ENCODE measurements at places on chromosomes 13 and 19.

DNA sequence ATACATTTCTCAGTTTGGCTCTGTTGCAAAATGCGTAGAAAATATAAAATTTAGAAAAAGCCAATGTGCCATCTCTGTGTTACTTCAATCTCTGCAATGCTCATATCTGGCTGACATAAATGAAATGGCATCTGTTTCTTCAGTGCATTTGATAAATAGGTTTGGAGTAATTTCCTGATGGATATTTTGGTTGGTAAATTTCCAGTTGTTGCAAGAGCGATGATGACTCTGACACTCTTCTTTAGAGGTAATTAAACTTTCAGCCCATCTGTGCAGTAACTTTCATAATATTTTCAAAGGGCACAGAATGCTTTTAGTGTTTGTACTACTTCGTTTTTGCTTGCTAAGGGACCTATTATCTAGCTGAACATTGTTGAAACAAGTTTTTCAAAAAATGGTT, 1286.4 kb downstream of the PCDH9 start:
- DNase-seq = no peak

- peak; percentile 88 for DNase-seq
Observed at GRCh38 chr19:37468961-37469777, at the start of gene ZNF570. TSS of gene ZNF570 (plus strand) at chr19:37469356. CDS start at chr19:37470355, 999 bp downstream.

DNA sequence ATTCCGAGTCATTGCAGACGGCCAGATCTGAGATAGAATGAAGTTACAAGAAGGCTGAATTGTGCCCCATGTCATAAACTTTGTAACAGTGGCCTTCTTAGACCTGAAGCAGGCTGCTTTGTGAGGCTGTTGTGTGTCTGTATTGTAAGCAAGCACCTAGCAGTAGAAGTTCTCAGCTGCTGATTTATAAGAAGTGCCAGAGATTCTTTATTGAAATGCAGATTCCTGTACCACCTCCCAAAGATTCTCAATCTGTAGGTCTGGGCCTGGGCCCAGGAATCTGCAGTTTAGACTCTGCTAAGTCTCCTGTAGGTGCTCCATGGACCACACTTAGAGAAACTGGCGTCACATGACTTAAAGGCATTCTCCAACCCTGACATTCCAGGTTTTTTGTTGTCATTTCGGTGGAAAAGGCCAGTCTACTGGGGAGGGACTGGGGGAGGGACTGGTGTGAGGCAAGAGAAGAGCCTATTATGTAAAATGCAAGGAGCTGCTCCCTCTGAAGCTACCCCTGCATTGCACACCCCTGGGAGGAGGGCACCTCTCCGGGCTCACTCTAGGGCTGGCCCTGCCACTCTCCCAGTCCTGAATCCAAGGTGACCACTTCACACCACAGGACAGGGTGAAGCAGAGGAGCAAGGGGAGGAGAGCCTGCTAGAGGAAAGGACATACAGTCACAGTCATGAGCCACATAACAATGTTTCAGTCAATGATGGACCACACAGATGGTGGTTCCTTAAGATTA, 769 bp upstream of the TMEM272 start:
- no peak for DNase-seq

- DNase-seq = no peak
Observed at GRCh38 chr19:30076751-30077670, 135.0 kb downstream of the URI1 start.

DNA sequence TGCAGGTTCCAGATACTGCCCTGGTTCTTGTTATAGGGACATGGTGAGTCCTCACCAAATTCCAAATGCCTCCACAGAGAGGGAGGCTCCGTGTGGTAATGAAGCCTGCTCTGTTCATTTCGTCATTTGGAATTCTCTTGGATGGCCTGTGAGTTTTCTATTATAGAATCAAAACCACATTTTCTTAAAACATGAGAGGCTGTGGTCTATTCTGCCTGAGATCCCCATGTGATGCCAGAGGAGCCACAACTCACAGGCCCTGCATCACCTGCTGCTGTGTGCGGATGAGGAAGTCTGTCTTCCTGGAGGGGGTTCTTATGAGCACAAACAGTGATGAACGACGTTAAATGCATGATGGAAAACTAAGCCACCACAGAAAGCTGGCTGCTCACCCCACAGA, 264.4 kb downstream of the UQCRFS1 start:
- no peak for DNase-seq

- DNase-seq = no peak
Observed at GRCh38 chr13:44224450-44225149, 149.0 kb upstream of the SERP2 start.

- no peak for DNase-seq
Observed at GRCh38 chr13:25432691-25433090, 60.9 kb downstream of the ATP8A2 start.

DNA sequence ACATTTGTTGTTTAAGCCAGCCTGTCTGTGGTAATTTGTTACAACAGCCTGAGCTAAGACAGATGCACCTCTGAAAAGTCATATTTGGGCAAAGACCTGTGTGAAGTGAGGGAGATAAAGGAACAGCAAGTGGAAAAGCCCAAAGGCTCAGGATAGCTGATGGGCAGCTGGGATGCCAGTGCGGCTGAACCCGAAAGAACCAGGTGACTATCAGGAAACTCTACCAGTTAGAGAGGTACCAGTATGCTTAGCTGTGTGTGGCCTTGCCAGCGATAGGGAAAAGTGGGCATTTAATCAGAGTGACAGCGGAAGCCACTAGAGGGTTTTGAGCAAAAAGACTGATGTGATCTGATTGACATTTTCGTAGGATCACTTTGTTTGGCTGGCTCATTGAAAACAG, 764.8 kb upstream of the GPC6 start:
- DNase-seq = no peak

GRCh38 chr19:3249408-3249807, 24.9 kb downstream of the CELF5 start:
- no peak for DNase-seq

- DNase-seq = peak; percentile 68
Observed at GRCh38 chr13:108915634-108916512, 286.5 kb downstream of the MYO16 start.

GRCh38 chr19:43562698-43563241, 12.6 kb downstream of the XRCC1 start:
- peak; percentile 70 for DNase-seq

- peak; percentile 66 for DNase-seq
Observed at GRCh38 chr19:45798995-45799517, 6.4 kb upstream of the DMWD start.

DNA sequence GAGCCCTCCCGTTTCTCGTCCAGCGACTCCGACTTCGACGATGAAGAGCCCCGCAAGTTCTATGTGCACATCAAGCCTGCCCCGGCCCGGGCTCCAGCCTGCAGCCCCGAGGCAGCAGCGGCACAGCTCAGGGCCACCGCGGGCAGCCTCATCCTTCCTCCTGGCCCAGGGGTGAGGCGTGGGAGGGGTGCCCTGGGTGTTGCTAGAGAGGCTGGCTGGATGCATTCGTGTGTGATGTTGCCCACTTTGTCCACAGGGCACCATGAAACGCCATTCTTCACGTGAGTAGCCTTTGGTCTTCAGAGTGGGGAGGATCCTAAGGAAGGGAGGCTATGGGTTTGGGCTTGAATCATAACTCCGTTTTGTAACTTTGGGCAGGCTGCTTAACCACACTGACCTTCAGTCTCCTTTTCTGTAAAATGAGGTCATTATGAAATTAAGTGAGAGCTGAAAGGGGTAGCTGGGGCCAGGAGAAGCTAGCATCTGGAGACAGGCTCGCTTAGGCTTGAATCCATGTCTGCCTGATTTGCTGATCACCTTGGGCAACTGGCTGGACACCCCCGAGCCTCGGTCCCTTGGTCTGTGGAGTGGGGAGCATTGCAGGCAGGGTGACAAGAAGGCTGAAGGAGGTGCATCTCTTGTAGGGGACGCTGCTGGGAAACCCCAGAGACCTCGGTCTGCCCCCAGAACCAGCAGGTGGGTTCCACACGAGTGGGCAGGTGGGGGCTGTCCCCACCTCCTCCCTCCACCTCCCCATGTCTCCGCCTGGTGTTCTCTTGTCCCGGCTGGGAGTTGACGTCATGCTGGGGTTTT, 18.7 kb upstream of the B3GNT3 start:
- no peak for DNase-seq

DNA sequence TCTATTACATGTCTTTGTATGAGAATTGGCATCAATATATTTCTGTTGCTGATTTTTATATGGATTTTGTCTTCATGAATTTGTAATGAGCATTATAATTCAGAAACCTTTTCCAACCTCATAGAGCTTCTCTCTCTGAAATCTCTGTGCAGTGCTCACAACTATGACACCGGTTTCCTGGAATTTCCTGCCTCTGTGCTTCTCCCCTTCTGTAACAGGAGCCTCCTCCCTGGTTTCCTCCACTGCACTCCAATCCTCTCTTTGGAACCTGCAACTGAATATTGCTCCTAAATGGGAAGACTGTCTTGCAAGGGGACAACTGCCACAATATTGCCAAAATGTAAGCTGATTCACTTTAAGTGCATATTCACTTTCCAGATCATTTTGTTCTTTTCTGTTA, 1147.9 kb downstream of the UQCRFS1 start:
- DNase-seq = no peak

GRCh38 chr13:67087527-67087926, 142.6 kb downstream of the PCDH9 start:
- DNase-seq = no peak

DNA sequence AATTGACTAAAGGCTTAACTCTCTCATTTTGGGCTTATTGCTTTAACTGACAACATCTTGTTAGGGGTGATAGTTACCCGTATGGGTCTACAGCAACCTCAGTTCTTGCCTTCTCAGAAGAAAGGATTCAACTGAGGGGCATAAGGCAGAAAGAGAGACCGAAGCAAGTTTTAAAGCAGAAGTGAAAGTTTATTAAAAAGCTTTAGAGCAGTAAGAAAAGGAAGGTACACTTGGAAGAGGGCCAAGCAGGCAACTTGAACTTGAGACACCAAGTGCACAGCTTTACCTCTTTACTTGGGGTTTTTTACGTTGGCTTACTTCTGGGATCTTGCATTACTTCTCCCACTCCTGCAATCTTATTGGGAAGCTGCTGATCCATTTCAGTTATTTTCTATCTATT, 246.9 kb upstream of the PRR20A start:
- no peak for DNase-seq

DNA sequence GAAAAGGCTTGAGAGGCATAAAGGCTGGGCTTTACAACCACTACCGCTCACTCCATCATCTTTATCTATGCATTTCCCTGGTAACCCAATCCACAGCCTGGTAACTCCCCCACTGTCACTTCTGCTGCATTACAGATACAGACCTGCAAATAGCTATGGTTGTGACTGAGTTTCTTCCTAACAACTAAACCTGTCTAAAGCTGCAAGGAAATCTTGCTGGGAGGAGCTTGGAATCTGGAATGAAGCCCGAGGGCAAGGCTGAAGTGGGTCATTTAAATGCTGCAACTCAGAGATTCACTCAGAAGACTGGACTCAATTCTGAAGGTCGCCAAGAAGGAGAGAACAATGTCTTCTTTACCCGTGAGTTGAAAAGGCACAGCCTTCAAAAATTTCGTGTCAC, at the start of gene LGALS13:
Gene LGALS13 (plus strand): TSS at position 301 of the 400 bp plus-strand sequence. CDS start 45 bp downstream, at position 346.
- no peak for DNase-seq

- no peak for DNase-seq
Observed at GRCh38 chr13:80727321-80727975, 386.5 kb upstream of the SPRY2 start.

DNA sequence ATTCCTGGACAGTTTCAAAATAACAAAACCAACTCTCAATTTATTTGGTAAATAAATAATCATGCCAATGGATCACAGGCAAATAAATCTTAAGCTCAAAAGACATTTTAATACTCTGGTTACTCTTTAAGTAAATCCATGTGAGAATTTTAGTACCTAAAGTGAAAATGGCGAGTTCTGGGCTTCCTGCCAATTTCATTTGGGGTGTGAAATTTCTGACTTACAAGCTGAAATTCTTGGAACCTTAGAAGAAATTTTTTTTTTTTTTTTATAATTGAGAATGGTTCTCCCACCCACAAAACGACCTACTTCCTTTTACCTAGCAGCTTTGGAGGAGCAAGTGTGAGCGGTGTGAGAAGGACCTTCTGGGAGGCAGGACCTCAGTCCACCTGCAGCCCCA, 354.5 kb upstream of the NBEA start:
- DNase-seq = no peak

- DNase-seq = peak; percentile 19
Observed at GRCh38 chr19:8307400-8307964, 676 bp downstream of the CD320 start.

DNA sequence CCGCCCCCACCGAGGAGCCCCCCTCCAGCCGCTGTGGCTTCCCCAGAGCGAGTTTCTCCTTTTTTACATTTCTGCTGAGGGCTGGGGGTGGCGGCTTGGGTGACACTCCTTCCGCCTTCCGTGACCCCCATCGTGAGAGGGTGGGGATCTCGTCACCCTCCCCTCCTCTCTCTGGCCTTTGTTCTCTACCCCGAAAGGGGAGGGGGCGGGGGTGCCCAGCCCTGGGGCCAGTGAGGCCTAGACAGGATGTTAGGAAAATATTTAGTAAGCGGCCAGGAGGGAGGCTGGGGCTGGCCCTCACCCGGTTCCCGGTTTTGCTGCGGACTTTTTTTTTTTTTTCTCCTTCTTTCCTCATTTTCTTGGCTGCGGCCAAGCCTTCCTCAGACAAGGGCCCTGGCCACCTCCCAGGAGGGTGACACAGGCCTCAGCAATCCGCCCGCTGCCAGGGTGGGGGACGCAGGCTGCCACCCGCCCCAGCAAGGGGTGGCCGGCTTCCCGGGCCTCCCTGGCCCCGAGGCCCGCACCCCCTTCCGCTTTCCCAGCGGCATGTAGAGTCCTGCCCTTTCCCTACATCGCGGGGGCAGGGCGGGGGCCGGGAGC, 3.9 kb downstream of the MIDN start:
- peak; percentile 64 for DNase-seq

GRCh38 chr19:58374200-58374599, 6.6 kb downstream of the ZNF837 start:
- no peak for DNase-seq

- DNase-seq = no peak
Observed at GRCh38 chr13:41995336-41995735, 34.4 kb upstream of the VWA8 start.

DNA sequence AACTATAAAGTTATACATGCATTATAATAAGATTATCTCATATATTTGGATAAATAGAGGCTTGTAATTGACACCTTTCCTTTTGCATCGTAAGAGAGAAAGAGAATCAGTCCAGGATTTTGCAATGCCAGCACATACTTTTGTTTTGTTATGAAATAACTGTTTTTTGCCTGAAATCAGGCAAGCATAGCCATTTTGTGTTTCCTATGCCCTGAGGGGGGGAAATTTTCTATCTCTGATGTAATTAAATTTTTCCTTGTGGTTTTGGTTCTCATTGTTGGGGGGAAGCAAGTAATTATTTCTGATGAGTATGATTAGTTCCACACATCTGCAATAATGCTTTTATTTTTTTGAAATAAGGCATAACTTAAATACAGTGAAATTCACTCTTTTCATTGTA, 229.4 kb downstream of the NDFIP2 start:
- DNase-seq = no peak

- DNase-seq = no peak
Observed at GRCh38 chr13:27065582-27065981, 106.0 kb downstream of the USP12 start.
